ENCODE measurements at places on chromosomes 7 and 10.

DNA sequence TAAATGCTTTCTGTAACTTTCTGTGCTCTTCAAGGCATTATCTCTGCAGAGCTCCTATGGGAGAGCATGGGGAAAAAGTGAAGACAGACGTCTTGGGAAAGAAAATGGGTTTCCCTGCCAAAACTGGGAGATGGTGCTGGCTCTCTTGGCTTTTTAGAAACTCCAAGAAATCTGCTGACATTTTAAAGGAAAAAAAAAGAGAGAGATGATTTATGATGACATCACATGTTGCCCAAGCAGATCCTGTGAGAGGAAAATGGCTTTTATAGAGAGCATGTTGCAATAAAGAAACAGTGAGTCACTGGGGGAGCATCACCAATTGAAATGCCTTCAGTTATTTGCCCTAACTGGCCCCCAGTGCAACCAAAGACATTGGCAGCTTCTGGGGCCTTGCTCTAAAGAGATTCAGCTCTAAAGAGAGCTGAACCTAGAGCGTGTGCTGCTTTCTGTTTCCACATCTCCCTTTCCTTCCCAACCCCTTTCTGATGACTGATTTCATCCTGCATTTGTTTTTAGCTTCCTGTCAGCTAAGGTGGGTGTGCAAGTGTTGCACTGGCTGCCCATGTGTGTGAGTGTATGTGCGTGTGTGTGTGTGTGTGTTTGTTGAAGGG, 37.7 kb downstream of the LRMDA start:
- DNase-seq, result peak; percentile 100

DNA sequence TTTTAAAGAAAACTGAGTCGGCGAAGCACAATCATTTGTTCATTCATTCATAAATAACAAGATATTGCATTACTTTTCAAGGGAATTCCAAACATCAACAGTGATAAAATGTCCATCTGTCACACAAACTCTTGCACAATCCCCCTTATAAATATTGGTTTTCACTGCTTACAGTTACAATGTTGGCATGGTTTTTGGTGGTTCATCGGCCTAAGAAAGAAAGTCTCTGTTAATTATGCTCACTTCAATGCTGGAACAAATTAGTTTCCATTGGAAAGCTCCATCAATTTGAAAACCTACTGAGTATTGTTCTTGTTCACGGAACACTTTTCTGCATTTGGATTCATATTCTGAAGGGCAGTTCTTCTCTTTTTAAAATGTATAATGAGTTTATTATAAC, 188.5 kb downstream of the JAZF1 start:
- DNase-seq, result peak; percentile 10

DNA sequence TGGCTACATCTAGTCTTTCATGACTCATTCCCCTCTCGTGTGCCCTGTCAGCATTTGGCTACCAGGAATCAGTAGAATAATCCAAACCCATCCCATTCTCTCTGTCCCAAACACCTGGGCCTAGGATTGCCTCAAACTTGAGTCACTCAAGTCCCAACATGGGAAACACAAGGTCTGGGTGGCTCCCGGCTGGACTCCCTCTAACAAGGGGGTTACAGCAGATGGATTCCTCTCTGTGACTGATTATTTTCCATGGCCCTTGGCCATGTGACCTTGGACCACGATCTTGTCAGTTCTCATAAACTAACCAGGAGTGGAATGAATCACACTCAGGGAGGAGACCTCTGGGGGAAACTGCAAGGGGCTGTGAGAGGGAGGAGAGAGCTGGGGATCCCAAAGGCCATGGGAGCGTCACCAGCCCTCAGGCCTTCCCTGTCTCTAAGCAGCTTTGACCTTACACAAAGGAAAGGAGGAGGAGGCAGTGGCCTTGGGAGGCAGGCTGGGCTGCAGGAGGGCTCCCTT, 533.1 kb downstream of the KCNMA1 start:
- DNase-seq, result peak; percentile 97

GRCh38 chr10:17676919-17677318, 33.0 kb downstream of the STAM start:
- no peak for DNase-seq

DNA sequence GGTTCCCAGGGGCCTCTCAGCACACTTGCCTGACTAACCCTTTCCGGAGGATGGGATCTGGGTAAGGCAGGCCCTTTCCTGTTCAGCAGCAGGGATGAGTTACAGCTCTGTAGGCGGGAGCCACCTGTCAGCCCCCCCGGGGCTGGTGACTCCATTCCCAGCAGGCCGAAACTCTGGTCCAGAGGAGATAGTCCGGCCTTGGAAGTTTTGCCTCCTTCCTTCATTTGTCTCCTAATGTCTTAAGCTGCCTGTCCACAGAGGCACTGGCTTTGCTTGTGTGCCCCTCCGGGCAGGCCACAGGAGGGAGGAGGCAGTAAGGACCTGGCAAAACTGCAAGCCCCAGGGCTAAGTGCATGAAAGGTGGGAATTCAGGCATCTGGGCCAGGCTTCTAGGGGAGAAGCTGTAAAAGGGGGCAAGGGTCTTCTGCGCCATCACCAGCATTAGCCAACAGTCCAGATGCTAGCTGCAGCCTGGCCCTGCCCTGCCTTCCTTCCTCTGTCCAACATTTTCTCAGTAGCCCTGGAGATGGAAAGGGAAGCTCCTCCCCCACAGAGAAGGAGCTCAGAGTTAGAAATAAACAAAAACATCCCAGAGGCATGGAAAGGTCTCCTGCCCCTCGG, 1.2 kb downstream of the ADIRF start:
- peak; percentile 43 for DNase-seq

GRCh38 chr10:73908853-73909539, 1.9 kb upstream of the PLAU start:
- peak; percentile 89 for DNase-seq

GRCh38 chr7:130961128-130961601, 227.2 kb upstream of the KLF14 start:
- peak; percentile 84 for DNase-seq

DNA sequence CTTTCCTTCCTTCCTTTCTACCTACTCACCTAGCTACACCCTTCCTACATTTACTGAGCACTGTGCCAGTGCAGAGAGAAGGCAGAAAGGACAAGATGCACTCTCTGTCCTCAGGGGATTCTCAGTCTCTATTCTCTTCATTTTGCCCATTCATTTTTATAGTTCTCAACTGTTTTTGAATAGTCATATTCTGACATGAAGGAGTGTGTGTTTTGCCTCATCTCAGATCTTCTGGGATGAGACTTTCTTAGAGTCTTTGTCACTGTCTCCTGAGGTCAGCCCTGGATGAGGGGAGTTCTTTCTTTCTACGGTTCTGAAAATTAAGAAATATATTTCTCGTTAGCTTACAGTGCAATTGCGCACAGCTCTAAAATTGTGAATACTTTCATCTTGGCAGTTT, 21.3 kb downstream of the CLCN1 start:
- no peak for DNase-seq
